Fibroblast of skin of right biceps (primary cell): ENCODE measurements at places on chromosomes 5 and 9.

- peak; percentile 8 for DNase-seq
Measured at GRCh38 chr5:168529374-168530234, 499 bp downstream of the FBLL1 start.

GRCh38 chr9:136665704-136666371 is 3.1 kb downstream of the EGFL7 start:
- DNase-seq = peak; percentile 8

- peak; percentile 92 for DNase-seq
Measured at GRCh38 chr5:72210888-72211678, 103.8 kb downstream of the MAP1B start.

DNA sequence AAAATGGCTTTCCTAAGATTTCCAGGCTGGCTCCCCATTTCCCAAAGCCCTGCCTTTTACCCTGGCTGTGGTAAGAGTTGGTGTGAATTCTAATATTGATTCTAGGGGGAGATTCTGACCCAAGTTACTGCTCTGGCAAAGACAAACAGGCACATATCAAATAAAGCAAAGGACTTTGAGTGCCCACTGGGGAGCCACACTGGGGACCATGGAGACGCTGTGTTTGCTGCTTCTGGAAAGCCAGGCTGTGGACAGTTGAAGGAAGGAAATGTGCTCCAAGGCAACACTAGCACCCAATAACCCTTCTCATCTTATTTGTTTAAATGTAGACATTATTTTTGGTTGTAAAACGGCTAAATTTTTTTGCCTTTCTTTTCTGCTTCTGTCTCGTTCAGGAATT is 78.7 kb downstream of the SNCAIP start:
- no peak for DNase-seq

- DNase-seq = no peak
Measured at GRCh38 chr9:131728546-131728910, 11.3 kb downstream of the RAPGEF1 start.

GRCh38 chr5:1352231-1353219 is 7.6 kb upstream of the CLPTM1L start:
- no peak for DNase-seq

DNA sequence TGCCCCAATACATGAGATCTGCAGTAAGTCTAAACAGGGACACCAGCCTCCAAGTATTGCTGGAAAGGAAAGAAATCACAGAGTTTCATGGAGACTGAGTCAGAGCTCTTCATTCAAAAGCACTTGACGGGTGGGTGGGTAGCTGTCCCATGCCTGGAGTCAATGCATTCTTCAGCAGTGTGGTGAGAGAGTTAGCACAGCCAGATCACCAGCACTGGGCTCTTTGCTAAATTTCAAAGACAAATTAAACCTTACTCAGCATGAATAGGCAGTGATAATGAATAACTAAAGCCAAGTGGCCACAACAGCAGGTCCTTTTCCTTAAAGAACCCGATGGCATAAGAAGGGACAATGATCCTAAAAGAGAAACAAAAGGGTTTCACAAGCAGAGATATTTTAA is 192.4 kb downstream of the ACTL7B start:
- peak; percentile 65 for DNase-seq

- no peak for DNase-seq
Measured at GRCh38 chr9:127905004-127905728, 5.8 kb upstream of the ST6GALNAC6 start.

DNA sequence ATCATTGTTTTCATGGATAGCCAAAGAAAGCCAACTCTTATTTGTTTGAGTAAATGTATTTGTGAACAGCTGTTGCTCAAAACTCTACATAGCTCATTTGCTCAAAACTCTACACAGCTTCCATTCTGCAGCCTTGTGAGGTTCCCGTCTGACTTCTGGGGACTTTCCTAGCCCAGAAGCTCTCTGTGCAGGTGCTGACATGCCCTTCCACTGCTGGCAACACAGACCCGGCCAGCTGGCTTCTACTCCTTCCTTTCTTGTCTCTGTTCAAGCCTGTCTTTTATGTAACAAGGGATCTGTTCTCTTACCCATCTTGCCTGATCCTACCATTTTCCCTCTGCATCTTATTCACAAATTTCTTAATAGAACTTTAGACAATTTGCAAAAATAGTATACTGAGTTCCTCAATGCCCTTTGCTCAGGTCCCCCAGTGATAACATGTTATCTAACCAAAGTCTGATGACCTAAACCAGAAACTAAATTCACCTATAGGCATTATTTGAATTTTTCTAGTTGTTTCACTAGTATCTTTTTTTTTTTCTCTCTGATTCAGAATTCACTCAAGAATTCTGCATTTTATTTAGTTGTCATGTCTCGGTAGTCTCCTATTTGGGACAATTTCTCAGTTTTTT is 556.5 kb upstream of the SEMA6A start:
- DNase-seq = no peak

- DNase-seq = no peak
Measured at GRCh38 chr5:170442921-170443320, 53.8 kb upstream of the KCNMB1 start.

DNA sequence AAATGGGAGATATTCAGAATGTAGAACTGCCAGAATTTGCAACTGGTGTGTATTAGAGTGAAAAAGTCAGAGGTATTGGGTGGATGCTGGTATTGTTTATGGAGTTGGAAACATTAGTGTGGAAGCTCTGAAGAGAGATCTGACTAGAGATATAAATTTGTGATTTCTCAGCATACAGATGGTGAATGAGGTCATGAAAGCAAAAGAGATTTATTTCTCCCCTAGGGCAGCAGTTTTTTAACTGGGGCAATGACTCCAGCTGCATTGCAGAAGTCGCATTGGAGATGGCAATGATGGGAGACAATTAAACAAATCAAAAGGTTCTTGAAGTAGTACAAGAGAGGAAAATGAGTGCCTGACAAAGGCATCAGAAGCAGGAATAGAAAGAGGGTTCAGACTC is 64.9 kb downstream of the CETN3 start:
- DNase-seq = no peak

- peak; percentile 96 for DNase-seq
Measured at GRCh38 chr9:113620377-113621161, 157.0 kb downstream of the RGS3 start.

GRCh38 chr9:106025453-106025852 is 331.1 kb downstream of the TMEM38B start:
- DNase-seq = no peak

DNA sequence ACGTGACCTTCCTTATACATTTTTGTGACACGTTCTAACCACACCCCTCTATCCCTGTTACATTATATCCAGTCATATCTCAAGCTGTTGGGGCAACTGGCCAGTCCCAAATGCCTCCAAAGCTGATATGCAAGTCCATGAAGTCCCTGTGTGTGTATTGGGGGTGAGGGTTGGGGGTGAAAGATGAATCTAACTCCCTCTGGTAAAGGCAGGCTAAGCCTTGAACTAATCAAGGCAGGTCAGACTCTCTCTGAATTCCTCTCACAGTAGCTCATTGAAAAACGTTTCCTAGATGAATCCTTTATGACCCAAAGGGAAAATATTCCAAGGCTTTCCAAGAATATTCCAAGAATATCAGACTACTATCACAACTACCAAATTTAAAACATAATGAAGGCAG is 174.4 kb downstream of the MUSK start:
- DNase-seq = peak; percentile 86

- no peak for DNase-seq
Measured at GRCh38 chr5:177304392-177305119, 957 bp downstream of the PRELID1 start.

DNA sequence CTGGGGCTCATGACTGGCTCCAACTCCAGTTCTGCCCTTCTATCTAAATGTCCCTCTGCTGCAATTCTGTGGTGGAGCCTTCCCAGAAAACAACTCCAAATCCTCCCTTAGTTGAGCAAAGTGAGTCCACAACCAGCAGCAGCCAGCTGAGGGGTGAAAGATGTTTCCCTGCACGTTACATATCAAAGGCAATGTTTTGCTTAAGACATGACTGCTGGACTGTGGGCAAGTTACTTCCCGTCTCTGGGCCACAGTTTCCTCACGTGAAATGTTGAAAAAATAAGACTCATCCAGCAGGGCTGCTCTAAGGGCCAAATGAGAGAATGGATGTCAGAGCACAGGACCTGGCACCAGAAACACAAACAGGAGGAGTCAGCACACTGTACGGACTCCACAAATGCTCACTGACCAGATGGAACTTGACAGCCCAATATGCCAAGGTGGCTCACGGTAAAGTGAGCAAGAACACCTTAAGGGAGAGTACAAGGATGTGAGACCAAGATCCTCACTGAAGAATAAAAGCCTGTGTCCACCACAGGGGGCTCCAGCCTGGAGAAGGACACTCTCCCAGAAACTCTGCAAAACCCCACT is 138.4 kb upstream of the ABCA1 start:
- DNase-seq = no peak

DNA sequence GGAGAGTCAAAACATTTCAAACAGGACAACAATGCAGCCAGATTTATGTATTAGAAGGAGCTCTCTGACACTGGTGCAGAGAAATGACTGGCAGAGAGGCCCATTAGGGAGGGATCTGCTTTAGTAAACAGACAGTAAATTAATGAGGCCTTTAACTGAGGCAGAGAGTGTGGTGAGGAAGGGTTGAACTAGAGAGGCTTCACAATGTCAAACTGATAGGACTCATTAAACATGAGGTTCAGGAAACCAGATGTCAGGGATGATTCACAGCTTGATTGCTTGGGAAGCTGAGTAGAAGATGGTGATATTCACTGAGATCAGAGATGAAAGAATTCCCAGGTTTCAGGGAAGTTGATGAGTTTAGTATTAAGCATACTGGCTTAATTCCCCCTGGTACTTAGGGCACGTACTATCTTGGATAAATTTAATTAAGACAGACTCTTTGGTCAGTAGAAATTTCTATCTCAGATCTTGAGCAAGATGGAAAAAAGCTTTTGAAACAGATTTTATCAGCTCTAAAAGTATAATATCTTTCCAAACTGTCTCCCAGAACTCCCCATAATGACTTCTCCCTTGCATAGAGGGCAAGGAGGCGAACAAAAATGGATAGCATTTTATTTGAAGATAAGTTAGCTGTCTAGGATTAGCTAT is 8.6 kb upstream of the MUSK start:
- peak; percentile 73 for DNase-seq

- no peak for DNase-seq
Measured at GRCh38 chr5:135490245-135491037, 38.3 kb upstream of the TIFAB start.

DNA sequence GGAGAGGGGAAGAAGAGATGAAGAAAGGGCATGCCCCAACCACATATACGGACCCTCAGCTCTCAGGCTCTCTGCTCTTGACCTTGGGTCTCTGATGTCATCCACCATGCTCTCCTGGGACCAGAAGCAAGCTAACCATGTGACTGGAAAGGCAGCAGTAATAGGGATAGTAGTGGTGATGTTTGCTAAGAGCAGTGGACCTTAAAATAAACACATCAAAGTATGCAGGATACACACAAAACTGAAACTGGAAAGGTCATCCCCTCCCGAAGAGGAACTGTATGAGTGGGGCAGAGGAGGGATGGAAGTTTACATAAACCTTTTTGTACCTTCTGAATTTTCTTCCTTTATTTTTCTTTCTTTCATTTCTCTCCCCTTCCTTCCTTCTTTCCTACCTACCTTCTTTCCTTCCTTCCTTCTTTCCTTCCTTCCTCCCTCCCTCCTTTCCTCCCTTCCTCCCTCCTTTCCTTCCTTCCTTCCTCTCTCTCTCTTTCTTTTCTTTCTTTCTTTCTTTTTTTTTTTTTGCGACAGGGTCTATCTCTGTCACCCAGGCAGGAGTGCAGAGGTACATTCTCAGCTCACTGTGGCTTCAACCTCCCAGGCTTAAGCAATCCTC is 8.1 kb upstream of the PTPN3 start:
- no peak for DNase-seq

DNA sequence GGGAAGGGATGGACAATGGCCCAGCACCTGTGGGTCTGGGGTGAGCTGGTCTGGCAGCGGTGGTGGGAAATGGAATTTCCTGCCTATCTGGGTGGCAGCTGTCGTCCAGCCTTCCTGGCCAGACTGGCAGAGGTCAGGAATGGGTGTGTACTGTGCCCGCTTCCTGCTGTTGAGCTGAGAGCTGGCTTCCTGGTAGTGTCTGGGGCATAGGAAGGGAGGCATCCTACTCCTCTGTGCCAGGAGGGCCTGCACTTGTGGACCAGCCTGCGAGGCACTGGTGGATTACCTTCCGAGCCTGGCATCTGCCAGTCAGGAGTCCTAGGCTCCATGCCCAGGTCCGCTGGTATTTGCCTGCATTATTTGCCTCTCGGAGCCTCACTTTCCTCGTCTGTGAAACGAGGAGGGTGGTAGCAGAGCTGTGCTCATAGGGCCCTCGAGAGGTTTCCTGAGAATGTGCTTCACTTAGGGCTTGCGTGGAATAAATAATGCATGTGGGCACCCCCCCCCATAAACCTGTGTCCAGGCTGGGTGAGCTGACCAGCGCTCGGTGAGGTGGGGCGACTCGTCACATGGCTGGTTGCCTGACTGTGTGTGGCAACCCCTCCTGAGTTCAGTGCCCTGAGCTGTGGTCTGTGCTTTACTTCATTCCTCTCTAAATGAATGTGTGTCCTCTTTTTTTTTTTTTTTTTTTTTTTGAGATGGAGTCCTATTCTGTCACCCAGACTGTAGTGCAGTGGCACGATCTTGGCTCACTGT is 47.7 kb downstream of the HMCN2 start:
- DNase-seq = no peak

GRCh38 chr5:180852495-180852894 is 8.6 kb downstream of the ZFP62 start:
- no peak for DNase-seq
